Activated CD8-positive, alpha-beta memory T cell treated with anti-CD3 and anti-CD28 coated beads for 48 hours (primary cell): ENCODE measurements at places on chromosomes 2 and 18.

DNA sequence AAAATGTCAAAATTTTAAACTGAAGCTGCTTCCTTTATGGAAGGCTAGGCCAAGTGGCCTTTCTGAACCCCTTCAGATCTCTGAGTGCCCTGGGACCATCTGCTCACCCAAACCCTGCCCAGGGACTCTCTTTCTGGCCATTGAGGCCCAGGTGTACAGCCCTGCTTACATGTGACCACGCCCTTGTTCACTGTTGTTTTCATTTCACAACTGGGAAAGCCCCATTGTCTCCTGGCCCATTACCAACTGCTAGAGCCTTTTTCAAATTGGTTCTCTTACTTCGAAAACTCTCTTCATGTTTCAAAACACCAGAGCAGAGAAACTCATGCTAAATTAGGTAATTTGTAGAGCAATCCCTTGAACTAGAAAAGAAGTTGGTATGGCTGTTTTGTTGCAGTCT, 219.5 kb upstream of the TANK start:
- DNase-seq = no peak

DNA sequence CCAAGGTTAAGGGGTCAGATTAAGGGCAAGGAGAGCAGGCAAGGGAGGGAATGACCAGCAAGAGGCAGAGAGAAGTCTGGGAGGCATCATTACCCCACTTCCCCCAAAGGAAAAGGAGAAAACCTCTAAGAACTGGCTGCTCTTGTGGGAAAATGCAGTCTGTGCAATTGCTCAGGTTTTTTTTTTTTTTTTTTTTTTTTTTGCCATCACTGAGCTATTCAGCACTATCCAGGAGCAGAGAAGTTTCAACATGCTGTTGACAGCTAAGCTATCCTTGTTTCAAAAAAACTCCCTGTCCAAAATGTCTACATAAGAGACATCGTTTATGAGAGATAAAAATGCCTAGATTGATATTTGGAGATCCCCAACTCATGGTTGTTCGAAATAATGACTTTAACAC, 345.4 kb downstream of the TDRD15 start:
- no peak for DNase-seq

DNA sequence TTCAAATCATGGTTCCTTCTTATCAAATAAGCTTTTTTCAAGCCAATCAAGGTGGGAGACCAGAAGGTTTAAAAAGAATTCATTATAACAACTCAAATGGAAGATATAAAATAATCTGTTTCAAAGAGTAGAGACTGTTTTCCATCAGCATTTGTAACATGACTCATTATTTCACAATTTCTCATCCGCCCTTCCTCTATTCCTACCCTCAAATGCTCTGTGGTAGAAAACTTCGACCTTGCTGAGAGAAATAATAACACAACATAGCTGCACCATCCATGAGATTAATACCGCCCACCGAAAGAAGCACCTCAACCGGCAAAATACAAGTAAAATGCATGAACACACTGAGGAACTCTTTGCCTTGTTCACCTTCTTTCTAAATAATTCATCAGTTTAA, 2039.2 kb upstream of the CELF4 start:
- no peak for DNase-seq

- no peak for DNase-seq
Measured at GRCh38 chr2:113133704-113134598, 6.6 kb downstream of the IL1RN start.

- no peak for DNase-seq
Measured at GRCh38 chr2:62352031-62352430, 154.0 kb downstream of the TMEM17 start.

- DNase-seq = no peak
Measured at GRCh38 chr2:4024605-4025004, 321.2 kb downstream of the DCDC2C start.

GRCh38 chr18:21650311-21650710, 38.2 kb downstream of the SNRPD1 start:
- no peak for DNase-seq

DNA sequence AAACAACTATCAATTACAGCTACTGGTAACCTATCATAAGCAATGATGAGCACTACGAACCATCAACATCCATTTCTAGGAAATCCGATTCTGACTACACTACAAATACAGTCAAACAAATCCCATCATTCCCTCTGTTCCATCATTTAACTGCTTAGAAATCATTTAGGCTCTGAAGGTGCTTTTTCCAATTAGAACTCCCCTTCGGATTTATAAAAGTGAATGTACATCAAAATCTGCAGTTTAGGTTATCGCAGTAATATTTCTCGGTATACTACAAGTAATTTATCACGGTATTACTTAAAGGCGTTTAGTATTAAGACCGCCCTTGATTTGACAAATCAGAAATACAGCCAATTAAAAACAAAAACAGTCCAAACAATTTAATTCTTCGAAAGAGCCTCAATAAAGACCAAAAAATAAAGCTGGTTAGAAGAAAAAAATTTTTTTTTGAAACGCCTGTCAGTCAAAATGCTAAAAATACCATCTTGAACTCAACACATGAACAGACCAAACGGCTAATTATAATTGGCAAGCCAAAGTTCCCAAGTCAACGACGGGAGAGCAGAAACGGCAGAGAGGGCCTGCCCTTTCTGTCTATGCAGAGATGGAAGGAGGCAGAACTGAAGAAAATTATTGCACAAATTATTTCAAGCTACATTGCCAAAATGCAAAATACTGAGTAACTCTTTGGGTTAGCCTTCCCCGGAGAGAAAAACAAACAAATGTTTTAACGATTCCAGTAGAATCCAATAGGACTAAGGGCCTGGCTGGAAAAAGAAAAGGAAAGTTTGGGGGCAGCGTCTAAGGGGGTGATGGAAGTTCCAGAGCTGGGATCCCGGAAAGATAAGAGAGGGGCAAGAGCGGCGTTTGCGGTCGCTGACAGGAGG, 1.2 kb downstream of the VPS54 start:
- no peak for DNase-seq

- no peak for DNase-seq
Measured at GRCh38 chr2:201697899-201698298, 545 bp downstream of the MPP4 start.

DNA sequence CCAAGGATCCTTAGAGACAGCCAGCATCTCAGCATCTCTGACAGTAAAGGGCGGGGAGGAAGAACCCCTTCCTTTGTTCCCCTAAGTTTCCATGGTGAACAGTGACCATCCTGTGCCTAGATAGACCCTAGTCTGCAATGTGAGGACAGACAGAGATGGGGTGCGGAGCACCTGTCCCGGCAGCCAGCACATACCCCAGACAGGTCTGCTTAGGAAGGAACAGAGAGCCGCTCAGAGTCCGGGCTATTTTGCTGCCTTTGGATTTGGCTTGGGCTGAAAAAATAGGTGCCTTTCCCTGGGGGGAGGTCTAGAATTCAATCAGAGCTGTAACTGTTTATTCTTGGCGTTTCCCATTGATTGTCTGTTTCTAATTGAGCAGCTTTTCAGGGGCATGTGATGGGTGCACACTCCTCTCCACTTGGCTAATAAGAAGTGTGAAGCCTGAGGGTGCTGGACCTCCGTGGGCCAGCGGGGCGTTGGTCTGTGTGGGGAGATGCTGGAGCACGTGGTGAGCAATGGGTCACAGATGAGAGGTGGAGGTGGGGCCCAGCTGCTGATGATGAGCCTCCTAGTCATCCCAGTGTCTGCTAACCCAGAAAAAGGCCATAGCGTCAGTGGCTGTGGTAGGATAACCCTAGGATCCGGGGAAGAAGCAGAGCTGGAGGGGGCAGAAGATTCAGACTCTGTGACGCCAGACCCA, 236.8 kb downstream of the SEPTIN10 start:
- no peak for DNase-seq
